ENCODE measurements at places on chromosomes 3 and 15.

- DNase-seq = no peak
Measured at GRCh38 chr3:192718156-192718555, 9.2 kb downstream of the FGF12 start.

DNA sequence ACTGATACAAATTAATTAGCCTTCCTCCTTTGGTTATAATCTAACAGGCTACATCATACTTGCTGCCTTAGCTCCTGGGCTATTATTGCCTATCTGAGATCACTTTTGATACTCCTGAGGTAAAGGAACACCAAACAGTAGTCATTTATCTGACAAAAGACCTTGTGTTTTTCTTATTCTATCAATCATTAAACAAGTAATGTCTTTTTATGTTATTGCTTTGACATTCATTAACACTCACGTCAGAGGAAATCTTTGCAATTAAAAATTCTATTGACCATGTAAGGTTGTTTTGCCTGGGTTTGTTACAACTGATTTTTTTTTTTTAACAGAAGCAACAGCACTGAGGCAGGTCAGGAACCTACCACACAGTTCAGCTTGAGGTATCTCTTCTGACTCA lies 366.3 kb downstream of the MECOM start:
- no peak for DNase-seq

DNA sequence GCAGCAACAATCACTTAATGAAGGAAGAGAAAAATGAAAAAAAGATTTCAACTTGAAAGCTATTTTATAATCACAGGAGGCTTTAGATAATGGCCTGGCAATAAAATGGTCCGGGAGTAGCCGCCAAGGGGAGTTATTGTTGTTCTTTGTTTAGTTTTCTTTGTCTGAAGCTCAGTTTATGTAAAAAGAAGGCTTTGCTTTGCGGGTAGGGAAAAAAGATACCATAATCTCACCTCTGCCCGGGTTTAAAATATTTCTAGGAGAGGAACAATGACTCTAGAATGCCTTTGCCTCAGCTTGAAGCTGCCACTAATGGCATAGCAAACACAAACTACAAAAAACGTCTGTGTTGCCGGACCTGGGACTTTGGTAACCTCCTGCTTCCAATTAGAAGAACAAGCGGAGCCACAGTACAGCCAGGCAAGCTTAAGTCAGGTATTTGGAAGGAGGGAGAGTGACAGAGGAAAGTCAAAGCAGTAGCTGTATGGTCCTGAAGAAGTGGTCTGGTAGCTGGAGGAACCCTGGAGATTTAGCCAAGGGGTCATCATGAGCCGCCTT lies 764.5 kb downstream of the TUSC7 start:
- no peak for DNase-seq

DNA sequence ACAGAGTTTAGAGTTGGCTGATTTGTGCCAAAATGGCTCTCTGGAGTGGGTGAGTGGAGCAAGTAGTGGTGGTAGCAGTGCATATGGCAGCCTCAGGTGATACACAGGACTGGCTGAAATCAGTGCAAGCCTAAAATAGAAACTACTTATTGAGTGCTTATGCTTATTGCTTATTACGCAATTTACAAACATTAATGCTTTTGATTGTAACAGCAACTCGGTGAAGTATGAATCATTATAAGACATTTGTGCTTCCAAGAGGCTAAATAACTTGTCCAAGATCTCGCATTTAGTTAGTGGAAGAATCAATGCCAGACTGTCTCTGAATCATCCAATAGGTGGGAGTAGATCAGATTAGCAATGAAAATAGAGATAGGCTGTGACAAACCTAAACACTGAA lies 353.8 kb downstream of the NAALADL2 start:
- peak; percentile 56 for DNase-seq

- DNase-seq = no peak
Measured at GRCh38 chr3:180175572-180175971, 138.8 kb upstream of the PEX5L start.

- peak; percentile 76 for DNase-seq
Measured at GRCh38 chr3:185361920-185362319, 1.0 kb upstream of the MAP3K13 start.

DNA sequence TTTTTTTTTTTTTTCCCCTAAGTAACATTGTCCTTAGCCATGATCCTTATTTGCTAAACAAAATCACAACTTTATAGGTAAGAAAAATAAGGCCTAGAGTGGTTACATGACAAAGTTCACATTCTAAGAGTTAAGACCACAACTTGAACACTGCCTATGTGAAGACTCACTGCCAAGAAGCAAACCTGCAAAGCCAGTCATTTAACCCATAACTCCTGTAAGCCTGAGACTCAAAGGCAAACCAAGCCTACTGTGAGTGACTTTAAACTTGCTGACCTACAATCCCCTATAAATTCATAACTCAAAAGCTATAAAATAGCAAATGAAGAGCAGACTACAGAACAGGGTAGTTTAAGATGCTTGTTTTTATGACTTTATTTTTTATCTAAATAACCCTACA lies 12.9 kb upstream of the ANKRD28 start:
- no peak for DNase-seq

DNA sequence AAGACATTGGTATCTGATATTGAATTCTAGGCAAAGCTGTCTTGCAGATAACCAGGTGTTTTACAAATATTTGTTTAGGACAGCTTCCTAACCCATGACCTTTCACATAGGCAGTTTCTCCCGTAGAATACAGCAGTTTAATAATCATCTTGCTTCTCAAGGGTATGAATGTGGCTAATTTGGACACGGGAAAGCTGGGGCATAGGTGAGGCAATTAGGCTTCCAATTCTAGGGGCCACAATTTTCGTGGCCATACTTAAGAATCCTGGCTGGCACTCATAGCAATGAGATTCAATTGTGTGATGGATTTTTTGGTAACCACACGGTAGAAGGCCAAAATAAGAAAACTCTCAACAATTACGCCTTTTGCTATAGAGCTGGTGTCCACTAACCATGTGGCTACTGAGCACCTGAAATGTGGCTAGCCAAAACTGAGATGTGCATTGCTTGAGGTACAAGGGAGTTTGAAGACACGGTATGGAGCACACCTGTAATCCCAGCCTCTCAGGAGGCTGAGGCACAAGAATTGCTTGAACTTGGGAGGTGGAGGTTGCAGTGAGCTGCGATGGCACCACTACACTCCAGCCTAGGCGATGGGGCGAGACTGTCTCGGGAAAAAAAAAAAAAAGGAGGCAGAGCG lies 34.4 kb downstream of the TFRC start:
- DNase-seq = no peak

- peak; percentile 34 for DNase-seq
Measured at GRCh38 chr3:126835472-126836219, 131.6 kb downstream of the CHCHD6 start.

DNA sequence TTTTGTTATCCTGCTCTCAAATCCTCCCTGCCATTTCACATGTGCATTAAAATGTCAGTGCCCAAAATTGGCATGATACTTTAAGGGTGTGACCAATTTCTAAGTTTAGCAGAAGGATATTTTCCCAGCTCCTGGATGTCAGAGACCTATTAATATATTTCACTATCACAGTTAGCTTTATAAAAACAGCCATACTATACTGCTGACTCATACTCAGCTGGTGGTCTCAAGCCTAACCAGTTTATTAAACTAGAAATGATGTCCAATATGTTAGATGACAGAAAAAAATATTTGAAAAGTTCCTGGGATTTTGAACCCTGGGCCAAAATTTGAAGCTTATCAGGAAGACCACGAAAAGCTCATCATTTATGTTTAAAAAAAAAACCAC lies 60.9 kb upstream of the ZNF280D start:
- no peak for DNase-seq

DNA sequence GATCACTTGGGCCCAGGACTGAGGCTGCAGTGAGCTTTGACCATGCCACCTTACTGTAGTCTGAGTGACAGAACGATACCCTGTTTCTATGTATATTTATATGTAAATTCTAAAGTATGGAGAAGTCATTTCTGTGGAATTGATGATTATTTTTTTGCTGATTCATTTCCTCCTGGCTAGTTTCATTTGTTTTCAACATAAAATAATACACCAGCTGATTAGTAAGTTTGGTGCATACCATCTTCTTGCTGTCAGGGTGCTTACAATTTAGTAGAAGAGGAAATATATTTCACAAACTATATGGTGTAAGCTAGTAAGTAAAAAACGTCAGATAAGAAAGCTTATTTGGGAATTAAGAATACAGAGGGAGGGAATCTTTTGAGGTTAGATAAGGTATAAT lies 36.0 kb downstream of the SLC25A26 start:
- DNase-seq = no peak

DNA sequence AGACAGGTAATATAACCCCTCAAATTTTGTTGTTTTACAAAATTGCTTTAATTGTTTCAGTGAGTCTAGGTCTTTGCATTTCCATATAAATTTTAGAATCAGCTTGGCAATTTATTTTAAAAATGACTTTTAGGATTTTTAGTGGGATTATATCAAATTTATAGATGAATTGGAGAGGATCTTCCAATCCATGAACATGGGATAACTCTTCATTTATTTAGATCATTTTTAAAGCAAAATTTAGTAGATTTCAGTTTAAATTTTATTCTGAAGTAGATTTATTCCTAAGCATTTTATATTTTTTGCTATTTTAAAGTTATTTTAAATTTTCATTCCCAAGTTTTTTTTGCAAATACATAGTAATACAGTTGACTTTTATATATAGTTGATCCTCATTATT lies 58.1 kb upstream of the THSD4 start:
- DNase-seq = no peak

DNA sequence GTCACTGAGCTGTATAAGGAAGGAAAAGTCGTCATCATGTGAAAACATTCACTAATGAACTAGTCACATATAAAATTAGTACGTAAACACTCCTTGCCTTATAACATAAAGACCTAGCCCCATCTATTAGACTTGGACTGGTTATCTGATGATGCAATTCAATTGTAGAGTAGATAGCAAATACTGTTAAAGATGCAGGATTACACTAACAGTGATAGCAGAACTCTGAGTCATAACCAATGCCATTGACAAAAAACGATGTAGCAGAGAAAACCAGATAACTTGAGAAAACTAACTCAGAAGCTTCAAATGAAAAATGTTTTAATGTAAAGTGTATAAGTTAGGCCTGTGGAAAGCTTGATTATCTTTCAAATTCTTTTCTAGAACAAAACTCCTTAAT lies 132.2 kb downstream of the WDR72 start:
- DNase-seq = no peak

Data from skeletal muscle cell (primary cell).